ENCODE measurements at places on chromosomes 2 and 18.
A peak's percentile ranks its signal among the peaks of the same experiment; 100 is the strongest.

DNA sequence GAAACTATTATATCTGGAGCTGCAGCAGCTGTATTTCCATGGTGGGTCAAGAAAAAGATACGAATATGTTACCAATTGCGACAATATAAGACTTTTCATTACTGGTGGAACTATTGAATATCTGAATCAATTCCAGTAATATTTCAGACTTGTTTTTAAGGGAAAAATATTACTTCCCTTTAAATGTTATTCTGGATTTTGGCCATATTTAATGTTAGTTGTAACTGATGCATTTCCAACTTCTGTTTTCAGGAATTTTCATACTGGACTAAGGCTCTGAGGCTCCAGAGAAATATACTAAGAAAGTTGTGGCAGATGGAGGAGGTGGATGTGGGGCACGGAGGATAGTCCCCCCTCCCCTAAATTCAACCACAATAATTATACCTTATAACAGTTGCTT lies 555.2 kb upstream of the SETBP1 start:
- DNase-seq: no peak

DNA sequence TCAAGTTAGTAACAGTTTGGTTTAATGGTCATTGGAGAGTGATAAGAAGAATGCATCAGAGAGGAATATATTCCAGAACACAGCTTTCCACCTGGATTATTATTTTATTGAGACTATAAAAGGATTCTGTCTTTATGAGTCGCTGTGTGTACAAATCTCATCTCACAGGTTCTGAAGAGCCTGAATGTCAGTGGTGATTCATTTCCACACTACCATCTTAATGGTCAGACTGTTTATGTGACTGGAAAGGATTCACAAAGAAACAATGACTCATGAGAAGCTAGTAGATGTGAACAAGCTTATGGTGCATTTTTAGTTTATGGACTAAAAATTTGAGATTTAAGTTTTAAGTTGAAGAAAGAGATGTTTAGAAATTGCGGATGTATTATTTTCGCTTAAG lies 685.4 kb upstream of the NRXN1 start:
- DNase-seq: no peak

GRCh38 chr2:203704430-203704829 lies 2.0 kb upstream of the CD28 start:
- DNase-seq: no peak

GRCh38 chr2:189566046-189566445 lies 14.5 kb downstream of the SLC40A1 start:
- no peak for DNase-seq

DNA sequence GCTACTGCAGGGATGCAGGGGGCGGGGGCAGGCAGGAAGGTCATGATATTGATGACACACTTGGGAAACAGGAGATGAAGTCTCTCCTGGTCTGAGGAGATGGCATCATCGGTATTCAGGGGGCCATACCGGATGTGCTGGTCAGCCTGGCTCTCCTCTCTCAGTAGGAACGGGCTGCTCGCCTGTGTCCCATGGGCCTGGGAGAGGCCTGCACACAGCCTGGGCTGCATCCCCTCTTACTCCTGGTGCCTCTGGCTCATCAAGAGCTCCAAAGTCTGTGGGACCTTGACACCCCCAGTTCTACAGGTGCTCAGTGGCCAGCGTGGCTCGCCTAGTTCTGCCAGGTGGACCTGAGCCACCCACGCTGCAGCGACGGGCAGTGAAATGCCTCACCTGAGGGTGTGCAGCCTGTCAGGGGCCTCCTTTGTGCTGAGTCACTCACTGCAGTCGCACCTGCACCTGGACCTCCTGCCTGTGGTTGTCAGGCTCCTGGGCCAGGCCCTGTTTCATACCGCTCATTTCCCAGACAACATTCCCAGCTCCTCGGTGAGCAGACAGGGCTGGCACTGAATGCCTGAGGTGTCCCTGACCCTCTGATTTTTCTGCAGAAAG lies 18.6 kb upstream of the CNDP1 start:
- no peak for DNase-seq

GRCh38 chr2:28612131-28612812 lies 116.4 kb downstream of the PLB1 start:
- DNase-seq: no peak

DNA sequence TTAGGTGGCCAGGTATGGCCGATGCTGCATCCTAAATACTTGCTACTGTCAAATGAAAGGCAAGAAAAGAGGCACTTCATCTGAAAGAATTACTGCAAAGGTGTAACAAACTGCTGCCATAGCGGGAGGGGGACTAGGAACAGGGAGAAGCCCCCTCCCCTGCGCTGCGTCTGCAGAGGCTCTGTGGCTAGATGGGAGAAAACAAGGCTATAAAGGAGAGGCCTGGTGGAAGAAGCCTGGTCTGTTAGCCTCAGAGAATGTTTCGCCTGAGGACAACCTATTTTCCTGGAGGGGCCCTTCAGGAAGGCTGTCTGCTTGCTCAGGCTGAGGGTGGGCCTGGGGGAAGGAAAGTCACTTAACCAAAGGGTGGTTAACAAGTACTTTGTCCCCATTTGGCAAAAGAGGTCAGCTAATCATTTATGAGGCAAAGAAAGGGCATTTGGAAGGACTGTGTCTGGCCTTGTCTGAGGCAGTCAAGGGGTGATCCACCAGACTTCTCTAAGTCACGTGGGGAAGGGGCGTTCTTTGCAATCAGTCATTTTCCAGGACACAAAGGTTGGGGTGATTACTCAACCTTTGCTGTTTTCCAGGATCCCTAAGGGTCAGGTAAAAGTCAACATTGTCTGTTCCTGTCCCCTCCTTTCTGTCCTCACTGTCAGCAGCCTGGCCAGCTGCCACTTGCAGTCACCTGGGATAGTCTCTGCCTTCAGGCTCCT lies 103.0 kb upstream of the TMEM200C start:
- no peak for DNase-seq

GRCh38 chr2:152466980-152467676 lies 132.2 kb downstream of the FMNL2 start:
- peak; percentile 18 for DNase-seq

DNA sequence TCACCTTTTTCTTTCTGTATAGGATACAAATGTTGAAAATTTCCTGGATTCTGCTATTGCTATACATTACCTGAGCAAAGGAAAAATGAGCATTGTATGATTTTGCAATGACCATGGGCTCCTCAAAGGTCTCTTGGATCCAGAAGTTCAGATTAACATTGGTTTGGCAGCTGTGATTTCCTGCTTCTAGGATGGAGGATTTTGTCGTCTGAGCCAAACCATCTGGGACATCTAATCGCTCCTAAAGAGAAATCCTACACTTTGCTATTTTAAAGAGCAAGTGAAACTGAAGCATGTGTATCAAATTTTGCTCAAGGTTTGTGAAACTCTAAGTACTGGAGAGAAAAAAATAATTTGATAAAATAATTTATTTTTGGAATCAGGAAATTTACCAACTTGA lies 115.1 kb upstream of the ST6GAL2 start:
- DNase-seq: no peak

GRCh38 chr18:63367053-63367953 lies at the start of gene KDSR:
KDSR (minus strand) TSS chr18:63367206; CDS start chr18:63367118, 88 bp downstream.
- DNase-seq: peak; percentile 98

DNA sequence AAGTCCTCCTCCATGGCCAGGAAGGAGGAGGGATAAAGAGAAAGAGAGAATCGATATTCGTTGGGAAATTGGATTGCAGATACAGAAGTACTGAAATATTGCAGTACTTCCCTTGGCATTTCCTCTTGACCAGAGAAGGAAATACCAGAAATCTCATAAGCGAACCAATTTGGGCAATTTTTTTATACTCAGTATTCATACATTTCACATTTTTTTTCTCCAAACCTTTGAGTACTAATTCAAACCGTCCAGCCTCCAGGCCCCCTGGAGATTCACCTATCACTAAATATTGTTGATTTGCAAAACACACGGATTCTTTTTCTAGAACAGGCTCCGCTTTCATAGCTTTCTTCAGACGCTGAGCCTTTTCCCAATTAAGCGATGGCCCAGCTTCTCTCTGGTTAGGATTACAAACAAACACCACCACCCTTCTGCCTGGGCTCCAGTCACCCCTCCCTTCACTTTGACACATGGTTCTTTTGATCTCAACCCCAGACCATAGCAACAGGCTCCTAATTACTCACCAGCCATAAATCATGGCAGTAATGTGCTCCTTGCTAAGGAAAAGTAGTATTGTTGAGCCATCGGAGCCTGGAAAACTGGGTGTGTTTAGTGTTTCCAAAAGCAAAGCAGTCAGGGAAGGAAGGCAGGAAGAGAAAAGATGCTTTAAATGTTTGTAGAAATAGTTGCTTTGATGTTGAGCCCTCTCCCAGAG lies 138.4 kb upstream of the CCDC68 start:
- no peak for DNase-seq

GRCh38 chr2:85707304-85707703 lies 13.1 kb downstream of the GNLY start:
- peak; percentile 55 for DNase-seq

DNA sequence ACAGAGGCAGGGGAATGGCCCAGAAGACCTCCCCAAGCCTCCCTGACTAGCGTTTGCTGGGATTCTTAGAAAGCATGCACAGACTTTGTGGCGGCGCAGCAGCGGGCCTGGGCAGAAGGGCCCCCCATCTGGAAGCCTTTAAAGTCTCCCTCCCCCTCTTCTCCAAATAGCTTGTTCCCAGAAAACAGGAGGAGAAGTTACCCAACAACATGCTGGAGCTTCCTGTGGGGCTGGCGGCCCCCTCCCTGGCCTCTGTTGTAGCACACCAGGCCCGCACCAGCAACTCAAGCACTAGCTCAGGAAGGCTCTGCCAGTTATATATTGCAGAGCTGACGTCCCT lies 334.8 kb downstream of the DYSF start:
- DNase-seq: no peak

DNA sequence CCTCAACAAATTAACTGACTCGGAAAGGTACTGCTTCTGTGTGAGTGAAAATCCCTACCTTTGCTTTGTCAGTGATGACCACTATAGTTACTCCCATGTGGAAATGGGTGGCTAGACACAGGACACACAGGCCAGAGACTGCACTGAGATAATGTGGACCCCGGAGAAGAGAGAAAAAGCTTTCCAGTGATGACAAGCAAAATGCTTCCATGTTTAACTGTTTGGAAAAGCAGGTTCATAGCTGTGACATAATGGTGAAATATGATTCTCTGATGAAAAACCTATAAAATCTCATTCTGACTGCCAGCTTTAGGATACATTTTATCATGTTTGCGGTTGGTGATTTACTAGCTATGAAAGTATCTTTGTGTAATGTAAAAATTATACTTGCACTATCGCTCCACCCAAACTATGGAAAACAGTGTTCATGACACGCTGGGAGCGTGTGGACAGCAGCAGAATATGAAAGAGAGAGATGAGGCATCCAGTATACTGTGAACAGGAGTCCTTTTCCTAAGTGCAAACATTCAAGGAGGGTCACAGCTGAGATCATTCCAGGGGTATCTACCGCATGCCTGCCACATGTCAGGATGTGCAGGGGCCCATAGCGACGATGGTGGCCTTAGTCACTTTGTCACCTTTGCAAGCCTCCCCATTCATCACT lies 782.7 kb upstream of the SOX11 start:
- no peak for DNase-seq

DNA sequence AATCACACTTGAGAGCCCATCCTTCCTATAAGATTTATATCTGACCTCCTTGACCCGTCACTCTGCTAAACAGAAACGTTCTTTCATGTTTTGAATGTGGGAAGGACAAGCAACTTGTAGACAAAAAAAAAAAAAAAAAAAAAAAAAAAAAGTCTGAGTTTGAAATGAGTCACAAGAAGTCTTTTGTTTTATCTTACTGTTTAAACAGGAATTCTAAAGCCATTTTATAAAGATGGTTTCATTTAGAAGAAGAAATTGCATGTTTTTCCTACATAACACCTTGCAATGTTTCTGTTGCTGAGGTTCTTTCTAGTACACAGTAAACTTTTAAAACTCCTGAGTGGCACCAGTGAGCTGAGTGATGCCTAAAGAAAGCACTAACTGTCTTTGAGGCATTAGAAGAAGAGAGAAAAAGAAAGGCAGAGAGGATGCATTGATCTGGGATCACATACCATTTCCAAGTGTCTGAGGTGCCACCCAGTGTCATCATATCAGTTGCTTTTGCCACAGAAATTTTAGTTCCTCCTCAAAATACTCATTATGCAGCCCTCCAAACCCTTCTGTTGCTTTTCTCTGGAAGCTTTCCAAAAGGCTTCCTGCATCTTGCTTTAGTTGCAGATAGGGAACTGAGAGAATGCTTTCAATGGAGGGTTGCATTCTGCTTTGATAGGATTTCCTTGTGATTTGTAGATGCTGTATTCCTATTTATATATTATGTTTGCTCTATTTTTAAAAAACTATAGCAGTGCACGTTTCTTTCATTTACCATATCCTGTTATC lies 69.1 kb downstream of the ACVR2A start:
- DNase-seq: no peak

GRCh38 chr2:94874277-94874997 lies 3.2 kb downstream of the TEKT4 start:
- peak; percentile 60 for DNase-seq

GRCh38 chr2:20419007-20419576 lies 27.8 kb upstream of the RHOB start:
- no peak for DNase-seq

- DNase-seq: no peak
Measured at GRCh38 chr2:73268830-73269685, 15.2 kb downstream of the FBXO41 start.

DNA sequence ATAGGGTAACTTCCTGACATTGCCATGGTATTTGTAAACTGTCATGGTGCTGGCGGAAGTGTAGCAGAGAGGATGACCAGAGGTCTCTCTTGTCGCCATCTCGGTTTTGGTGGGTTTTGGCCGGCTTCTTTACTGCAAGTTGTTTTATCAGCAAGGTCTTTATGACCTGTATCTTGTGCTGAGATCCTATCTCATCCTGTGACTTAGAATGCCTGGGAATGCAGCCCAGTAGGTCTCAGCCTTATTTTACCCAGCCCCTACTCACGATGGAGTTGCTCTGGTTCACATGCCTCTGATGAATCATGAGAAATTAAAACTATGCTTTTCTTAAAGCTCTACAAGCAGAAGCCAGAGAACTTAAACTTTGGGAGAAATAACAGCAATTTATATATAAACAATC lies 12.7 kb upstream of the NFU1 start:
- DNase-seq: no peak

GRCh38 chr2:187939180-187939579 lies 352.5 kb upstream of the GULP1 start:
- no peak for DNase-seq

DNA sequence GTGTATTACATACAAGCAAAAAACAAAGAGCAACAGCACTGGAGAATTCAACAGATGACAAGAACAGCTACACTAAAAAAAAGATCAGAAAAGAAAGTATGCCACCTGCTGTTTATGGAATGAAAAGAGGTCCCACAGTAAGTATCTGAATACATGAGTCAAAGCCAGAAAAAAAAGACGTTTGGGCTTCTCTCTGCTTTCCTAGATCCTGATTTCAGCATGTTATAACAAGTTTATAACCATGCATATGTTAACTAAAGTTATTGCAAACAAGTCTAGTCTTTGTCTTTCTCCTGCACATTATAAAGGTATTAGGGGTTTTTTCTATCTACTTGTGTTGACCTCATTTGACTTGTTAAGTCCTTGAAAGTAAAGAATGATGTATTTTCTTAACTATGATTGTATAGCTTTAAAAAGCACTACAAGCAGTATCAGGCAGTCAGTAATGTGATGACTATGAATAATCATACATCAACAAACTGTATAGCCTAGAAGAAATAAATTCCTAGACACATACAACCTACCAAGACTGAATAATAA lies 108.5 kb upstream of the COL5A2 start:
- DNase-seq: no peak

- no peak for DNase-seq
Measured at GRCh38 chr2:231189171-231189530, 9.3 kb upstream of the ARMC9 start.

Data from MG63 (cell line).